ENCODE measurements at places on chromosomes 1 and 21.

GRCh38 chr1:226984521-226985238, 44.6 kb downstream of the COQ8A start:
- DNase-seq = no peak

DNA sequence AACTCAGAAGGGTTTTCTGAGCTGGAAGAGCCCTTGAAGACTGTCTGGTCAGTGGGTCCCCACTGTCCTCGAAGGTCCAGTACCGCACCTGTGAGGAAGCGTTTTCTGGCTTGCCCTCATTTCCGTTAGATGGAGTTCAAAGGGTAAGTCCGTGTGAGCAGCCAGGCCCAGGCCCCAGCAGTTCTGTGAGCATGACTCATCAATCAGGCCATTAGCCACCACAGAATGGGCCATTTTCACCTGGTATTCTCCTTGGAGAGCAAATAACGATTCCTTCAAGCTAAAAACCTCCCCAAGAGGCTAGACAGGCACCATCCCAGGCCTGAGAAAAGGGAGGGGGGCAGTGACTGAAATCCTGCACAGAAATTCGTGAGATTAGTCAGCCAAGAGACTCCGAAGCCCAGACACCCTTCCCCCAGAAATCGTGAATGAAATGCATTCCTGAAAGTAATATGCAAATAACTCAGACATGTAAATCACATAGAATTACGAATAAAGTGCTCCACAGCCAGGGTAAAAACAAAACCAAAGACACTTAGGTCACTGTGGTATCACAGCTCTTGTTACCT, 66.0 kb downstream of the BCAR3 start:
- peak; percentile 52 for DNase-seq

DNA sequence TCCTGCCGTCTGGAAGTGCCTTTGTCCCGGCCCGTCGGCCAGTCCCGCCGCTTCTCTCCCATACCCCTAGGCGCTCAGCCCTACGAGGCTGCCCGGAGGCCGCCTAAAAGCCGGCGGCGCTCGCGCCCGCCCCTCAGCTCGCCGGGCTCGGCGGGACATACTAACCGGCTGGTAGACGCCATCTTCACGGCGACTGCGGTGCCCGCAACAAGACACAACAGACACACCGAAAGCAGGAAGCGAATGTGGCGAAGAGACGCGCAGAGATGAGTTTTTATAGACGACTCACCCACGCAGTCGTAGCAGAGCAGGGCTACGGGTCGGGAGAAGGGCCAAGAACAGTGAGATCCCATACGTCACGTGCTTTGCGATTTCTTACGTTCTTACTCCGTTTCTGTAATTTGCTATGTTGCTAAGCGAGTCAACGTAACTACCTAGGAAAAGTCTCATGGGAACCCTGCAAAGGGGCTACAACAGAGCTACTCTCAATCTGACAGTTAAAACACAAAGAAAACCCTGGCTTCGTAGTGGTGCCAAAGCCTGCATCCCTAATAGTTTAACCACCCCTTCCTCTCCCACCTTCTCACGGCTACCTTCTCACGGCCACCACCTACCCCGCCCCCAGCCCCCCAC, at the start of gene GTF2B:
Gene GTF2B, minus strand, starts transcription at position 250 of the 633 bp plus-strand sequence. Its CDS starts 68 bp downstream, at position 182.
- peak; percentile 91 for DNase-seq

- DNase-seq = no peak
Observed at GRCh38 chr1:162671664-162672410, 39.6 kb downstream of the DDR2 start.

DNA sequence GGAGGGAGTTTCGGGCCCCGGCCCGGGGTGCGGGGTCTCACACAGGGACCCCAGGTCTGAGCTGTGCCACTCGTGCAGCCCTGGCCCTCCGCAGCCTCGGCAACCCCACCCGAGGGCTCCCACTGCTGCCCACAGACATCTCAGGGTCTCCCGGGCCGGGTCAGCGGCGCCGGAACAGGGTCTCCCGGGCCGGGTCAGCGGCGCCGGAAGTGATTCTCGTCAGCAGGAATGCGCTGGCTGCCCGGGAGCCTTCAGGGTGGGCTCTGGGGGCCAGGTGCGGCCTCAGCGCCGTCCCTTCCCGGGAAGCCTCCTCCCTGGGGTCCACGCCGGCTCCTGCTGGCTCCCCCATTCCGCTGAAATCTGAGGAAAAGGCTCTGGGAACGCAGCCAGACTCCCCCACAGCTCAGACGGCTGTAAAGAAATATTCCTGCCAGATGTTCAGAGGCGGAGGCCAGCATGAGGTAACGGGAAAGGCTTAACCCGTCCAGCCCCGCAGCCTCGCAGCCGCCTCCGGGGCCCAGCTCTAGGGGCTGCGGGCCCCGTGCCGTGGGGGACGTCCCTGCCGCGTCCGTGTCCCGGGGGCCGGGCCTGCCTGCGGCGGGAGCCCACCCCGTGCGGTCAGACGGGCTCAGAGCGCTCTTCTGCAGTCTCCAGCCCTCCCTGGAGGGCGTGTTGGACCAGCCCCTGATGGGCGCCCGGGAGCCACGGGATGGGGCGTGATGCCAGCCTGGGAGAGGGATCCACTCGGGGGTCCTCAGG, 8.7 kb upstream of the COL6A1 start:
- peak; percentile 90 for DNase-seq

- no peak for DNase-seq
Observed at GRCh38 chr1:243980071-243980470, 71.0 kb upstream of the ZBTB18 start.

GRCh38 chr1:54606096-54606989, 17.0 kb downstream of the FAM151A start:
- DNase-seq = peak; percentile 44

GRCh38 chr1:245052258-245052657, 102.5 kb upstream of the KIF26B start:
- no peak for DNase-seq

DNA sequence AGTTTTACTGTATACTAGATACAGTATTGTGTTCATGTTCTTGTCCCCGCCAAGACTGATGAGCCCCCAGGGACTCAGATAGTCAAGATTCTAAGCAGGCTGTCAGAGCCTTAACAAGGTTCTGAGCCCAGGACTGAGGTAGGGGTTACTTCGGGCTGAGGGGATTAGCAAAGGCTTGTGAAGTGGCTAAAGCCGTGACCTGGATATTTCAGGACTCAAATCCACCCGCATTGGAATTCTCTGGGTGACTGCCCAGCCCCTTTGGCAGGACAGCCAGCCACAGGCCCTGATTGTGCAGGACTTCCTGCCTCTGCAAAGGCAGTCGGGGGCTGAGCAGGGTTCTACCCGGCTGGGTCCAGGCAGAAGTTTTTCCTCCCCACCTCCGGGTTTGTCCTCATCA, at the start of gene PLA2G5:
Gene PLA2G5, plus strand, starts transcription at position 321 of the 400 bp plus-strand sequence. CDS start 14,637 bp downstream, outside the sequence.
- DNase-seq = no peak

DNA sequence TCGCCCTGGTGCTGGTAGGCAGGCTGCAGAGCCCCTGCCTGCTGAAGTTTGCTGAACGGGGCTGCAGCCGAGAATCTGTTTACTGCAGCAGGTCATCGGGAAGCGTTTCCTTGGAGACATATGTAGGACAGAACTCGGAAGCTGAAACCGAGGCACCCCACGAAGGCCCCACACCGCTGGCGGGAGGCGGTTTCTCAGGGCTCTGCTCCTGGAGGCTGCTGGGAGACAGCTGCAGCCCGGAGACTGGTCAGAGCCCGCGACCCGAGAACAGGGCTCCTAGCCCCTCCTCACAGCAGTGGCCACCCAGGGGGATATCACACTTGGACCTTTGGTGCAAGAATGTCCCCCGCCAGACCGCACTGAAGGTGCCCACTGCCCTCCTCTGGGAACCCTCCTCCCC, 12.7 kb upstream of the PLCH2 start:
- DNase-seq = peak; percentile 60

DNA sequence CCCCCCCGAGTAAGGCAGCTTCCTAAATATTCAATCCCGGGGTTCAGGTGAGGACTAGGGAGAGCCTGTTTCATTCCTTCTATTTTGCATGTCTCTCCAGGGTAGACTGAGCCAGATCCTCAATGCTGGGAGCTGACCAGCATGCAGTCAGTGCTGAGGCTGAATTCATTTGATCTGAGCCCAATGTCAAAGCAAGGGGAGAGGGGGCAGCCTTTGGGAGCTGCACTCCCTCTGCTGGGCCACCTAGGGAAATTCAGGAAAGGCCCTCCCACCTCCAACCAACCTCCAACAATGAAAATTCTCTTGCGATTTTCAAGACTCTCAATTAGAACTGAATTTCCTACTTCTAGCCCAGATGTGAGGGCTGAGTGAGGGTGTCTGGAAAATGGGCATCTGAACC, 371.2 kb downstream of the NPHP4 start:
- peak; percentile 1 for DNase-seq

DNA sequence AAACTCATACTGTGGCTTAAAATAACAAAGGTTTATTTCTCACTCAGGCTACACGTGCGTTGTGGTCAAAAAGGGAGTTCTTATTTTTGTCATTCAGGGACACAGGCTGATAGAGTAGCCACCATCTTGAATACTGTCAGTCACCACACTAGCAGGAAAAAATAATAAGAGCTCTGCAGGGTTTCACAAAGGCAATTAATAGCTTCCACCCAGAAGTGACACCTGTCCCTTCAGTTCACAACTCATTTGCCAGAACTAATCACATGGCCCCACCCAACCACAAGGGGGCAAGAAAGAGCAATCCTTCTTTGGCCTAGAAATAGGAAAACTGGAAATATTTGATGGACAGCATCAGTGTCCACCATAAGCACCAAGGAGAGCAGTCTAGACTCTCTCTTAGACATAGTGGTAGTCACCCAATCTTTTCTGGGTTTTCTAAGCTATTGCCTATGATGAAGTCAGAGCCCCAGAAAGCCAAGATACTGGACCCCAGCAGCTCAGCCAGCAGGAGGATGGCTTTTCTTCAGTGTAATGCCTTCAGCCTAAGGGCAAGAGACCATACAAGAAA, 8.2 kb downstream of the HAPLN2 start:
- peak; percentile 75 for DNase-seq

DNA sequence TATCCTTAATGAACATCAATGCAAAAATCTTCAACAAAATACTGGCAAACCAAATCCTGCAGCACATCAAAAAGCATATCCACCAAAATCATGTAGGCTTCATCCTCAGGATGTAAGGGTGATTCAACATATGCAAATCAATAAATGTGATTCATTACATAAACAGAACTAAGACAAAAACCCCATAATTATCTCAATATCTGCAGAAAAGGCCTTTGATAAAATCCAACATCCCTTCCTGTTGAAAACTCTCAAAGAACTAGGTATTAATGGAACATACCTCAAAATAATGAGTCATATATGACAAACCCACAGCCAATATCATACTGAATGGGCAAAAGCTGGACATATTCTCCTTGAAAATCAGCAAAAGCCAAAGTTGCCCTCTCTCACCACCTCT, 54.6 kb upstream of the DEPDC1 start:
- no peak for DNase-seq

- DNase-seq = peak; percentile 91
Observed at GRCh38 chr1:6519935-6520671, 28.6 kb upstream of the PLEKHG5 start.
